ENCODE measurements at places on chromosomes 13 and 19.

DNA sequence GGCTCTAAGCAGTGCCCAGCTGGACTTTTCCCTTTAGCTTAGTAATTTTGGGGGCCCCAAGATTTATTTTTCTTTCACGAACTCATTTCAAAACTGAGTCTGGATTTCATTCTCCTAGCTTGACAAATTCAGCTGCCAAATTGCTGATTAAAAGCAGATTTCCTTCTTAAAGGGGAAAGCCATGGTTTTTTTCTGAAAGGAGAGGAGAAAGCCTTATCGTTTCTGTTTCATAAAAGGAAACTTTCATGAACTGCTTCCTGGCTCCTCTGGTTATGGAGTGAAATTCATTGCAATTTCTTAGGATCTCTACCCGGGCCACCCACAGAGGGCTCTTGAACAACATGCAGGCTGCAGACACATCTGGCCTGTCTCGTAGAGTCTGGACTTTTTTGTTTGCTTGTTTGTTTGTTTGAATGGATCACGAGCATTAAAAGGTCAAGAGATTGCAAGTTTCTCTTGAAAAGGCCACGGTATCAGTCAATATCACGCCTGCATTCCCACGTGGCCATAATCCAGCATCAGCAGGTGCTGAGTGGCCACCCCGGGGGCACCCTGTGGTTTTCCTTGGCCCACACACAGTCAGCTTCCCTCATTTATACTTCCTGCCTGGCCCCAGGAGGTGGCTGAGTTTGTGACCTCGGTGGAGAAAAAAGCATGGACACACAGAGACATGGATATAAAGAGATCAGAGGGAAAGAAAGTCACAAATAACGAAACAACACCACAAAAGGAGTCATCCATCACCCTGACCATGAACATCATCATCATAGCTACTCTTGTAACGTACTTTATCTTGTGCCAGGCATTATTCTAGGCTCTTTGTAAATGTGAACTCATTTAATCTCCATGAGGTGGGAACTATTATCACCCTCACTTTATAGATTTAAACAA, 10.5 kb upstream of the KLK4 start:
- no peak for DNase-seq

DNA sequence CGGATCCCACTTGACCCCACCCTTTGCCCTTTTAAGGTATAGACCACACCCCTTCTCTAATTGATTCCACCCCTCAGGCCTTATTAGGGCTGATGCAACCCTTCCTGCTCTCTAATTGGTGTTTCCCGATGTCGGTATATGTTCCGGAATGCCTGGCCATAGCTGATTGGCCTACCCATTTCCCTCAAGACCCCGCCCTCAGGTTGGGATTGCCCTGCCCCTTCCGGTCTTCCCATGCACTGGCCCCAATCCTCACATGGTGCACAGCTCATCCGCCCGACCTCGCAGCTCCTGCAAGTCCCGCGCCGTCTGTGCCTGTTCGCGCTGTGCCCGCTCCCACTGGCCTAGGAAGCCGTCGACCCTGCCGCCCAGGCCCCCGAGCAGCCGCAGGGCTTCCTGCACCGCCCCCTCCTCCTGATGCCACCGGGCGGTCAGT, 18.1 kb downstream of the TSKS start:
- DNase-seq = no peak

DNA sequence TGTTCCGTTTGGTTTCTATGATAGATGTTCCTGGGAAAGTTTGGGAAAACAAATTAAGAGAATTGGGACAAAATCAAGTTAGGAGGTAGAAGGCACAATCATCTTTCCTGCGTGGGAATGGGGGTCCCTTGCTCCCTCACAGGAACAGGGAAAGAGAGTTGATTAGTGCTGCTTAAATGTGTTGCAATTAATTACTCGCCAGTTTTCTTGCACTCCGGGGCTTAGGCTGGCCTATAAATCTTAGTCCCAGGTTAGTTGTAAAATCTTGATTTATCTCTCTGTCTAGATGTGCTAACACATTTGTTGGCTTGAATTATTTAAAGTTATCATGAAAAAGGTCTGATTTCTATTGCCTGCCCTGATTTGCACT, 10.1 kb downstream of the B3GLCT start:
- DNase-seq = no peak

DNA sequence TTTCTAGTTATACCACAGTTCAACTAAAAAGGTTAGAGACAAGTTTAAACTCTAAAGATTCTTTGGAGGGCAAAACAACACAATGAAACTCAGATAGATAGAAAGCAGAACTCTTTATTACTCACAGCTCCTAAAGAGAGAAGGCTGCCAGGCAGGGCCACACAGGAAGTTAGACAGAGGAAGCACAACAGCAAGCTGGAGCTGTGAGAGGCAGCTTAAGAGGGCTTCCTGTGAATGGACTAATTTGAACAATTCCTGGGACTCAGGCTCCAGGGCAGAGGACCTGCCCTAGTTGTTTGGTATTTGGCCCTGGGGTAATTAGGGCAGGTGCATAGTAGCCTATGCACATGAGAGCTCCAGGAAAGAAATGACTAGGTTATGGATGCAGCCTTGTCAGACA, 803.6 kb downstream of the DIAPH3 start:
- DNase-seq = no peak

GRCh38 chr19:5050067-5050656, 81.2 kb downstream of the KDM4B start:
- no peak for DNase-seq

Measured in BJ (cell line).